ENCODE measurements at places on chromosomes 4 and X.

DNA sequence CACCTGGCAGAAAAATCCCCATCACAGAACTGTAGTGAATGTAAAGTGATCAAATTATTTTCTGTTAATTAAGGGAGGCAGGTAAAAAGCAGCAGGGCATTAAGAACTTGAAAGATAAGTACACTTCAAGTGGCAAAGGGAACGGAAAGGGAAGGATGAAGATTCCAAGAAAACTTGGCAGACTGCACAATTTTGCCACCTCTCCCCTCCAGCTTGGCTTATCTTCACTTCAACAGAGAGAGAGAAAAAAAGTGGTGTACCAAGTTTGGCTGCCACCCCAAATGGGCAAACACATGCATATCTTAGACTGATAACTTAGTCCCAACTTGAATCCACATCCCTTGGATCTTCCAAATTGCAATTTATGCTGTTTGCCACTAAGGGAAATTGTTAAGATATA, 598.1 kb upstream of the ACTRT1 start:
- no peak for DNase-seq

- no peak for DNase-seq
These were observed 18.7 kb downstream of the PGM2 start for GRCh38 chr4:37845201-37845600.

DNA sequence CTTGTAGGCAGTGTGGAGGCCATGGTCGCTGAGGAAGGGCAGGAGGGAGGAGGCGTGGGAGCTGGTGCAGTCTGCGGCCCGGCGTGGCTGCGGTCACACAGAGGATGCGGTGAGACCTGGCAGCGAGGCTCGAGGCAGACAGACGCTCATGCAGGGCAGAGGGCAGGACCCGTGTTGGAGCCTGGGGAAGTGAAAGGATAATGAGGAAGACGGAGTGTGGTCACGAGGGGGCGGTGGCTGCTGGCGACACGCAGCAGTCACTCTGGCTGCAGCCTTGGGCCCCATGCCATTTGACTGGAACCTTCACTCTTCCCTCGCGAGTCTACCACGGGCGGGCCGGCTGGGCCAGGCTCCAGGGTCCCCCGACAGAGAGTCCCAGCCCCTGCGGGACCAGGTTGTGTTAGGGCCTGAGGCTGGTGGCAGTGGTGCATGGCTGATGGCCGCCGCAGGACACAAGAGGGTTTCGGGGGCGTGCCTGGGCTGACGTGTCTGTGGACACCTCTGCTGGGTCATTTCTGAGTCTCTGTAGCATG, 68.8 kb upstream of the HGFAC start:
- DNase-seq = no peak

DNA sequence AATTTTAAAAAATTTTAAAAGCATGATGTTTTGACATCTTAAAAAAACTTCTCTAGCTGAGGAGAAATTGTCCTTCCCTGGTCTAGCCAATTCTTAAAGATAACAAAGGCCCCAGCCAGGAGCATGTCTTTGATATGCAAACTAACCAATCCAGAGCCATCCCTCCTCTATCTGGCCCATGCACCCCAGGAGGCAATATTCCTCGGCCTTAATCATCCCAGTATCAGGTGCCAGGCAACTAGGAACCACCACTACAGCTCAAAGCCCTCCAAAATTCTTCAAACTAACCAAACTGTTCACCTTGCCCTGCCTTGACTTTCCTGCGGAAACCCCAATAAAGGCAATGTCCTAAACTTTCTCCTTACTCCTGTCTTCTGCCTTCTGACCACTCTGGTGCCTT, 97.8 kb upstream of the USP9X start:
- no peak for DNase-seq

GRCh38 chrX:16946361-16946964, at the start of gene REPS2:
TSS of gene REPS2 (plus strand) at chrX:16946658. CDS start at chrX:16946862, 204 bp downstream.
- DNase-seq = peak; percentile 9

DNA sequence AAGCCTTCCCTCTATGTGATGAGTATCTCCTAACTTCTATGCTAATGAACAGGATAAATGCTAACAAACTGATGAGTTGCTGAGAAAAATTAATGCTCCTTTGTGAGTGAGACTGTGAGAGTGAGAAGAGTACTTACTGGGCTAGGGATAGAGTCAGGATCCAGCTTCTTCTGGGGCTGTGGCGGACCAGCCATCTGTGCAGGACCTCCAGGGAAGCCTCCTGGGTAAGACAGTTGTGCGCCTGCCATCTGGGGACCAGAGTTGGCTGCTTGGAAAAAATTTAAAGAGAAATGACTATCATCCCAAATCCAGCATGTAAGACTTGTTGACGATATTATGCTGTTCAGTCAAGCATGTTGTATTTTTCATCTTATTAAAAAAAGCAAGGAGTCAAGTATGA, 21.0 kb downstream of the SEC24D start:
- no peak for DNase-seq

DNA sequence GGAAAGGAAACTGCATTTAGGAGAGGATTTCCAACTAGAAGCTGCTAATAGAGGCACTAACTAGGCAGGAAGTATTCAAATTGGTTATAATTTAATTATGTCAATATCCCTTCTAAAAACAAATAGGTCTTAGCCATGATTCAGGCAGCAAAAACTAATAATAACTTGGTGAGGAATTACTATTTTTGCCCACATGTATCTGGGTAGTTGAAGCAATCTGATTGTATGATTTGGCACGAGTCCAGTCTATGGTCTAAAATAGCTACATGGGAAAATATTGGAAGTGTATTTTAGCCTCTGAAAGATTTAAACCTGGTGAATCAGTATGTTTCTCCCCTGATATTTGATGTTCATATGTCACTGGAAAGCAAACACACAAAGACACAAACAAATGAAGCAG, 62.2 kb downstream of the MFAP3L start:
- no peak for DNase-seq

DNA sequence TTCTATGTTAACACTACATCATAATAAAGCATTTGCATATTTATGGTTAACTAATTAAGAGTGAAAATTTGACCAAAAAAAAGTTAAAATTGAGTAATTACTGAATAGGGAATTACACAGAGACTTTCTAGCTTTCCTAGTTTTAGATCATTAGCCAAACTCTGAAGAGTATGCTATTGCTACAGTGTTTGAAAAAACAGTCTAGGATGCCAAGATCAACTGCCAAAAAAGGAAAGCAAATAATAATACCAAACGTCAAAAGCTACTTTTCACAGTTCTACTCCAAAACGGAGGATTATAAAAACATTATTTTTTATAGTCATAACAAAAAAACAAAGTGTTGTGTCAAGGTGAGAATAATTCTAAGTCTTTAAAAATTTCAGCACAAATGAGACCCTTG, 359.8 kb upstream of the CTSO start:
- no peak for DNase-seq

DNA sequence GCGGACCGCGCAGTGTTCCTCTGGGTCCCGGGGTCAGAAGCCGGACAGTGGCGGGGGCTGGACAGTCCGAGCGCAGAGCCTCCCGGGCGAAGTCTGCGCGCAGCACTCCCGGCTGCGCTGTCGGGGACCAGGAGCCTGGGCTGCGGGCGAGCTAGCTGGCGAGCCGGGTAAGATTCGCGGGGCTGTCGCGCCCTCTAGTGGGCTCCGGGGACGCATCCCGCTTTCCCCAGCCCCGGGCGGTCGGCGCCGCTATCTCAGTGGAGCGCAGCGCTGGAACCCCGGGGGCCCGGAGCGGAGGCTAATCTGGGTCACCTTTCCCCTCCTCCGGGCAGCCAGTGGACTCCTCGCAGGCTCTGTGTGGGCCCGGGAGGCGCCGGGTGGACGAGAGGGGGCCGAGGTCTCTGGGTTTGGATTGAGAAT, 4.2 kb downstream of the PDGFRA start:
- no peak for DNase-seq

DNA sequence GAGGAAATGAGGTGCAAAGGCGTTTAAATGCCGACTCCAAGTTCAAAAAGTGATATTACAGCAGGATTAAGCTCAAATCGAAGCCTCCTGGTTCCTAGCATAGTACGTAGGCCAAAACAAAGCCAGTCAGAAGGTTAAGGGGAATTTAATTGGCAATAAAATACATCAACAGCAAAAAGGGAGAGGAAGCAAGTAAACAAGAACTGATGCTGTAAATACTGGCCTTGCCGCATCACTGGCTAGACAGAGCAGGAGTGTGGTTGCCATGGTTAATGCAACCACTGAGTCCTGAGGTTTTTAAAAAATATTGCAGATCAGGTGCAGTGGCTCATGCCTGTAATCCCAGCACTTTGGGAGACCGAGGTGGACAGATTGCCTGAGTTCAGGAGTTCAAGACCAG, 63.2 kb upstream of the FBXW7 start:
- DNase-seq = no peak

GRCh38 chrX:111361751-111362150, 50.2 kb downstream of the DCX start:
- no peak for DNase-seq
